ENCODE measurements at places on chromosomes 2 and 18. TPM values are rescaled to one million over a fixed set of nuclear protein-coding genes. Genes with fewer than 3 reads are reported as not detected.

DNA sequence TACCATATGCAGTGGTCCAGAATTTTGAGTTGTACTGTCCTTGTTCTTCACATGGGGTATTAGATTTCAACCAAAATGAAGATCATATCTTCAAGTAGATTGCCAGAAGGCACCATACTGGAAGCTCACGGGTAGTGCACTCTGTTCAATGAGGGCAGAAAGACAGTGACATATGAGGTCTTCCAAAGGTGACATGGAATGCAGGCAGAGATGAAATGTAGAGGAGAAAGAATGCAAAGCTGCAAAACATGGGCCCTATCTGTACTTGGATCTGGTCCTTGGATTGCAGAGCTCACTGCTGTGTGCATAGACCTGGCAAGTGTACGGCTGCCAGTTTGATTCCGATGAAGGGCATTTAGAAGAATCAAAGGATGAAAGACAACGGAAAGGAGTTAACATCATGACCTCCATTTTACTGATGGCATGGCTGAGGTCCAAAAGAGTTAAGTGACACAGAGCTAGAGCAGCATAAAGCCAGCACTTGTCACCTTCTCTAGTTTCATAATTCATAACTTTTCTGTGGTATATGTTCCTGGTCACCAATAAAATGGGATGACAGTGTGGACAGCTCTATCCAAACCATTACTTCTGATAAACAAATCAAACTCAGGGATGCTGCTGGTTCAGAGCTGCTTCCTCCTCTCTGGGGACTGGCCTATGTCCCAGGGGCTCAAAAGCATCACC, 64.7 kb downstream of the BCL2 start:
- peaks cover 75% of the 10 kb centered on the region for H3K36me3 ChIP-seq
- peaks cover 63% of the 10 kb centered on the region for H3K4me1 ChIP-seq
- H3K27me3 ChIP-seq = no peaks in the 10 kb centered on the region
- H3K27ac ChIP-seq = peak overlapping the region; percentile 47

Gene SFT2D3
- total RNA-seq = 4.4 TPM

DNA sequence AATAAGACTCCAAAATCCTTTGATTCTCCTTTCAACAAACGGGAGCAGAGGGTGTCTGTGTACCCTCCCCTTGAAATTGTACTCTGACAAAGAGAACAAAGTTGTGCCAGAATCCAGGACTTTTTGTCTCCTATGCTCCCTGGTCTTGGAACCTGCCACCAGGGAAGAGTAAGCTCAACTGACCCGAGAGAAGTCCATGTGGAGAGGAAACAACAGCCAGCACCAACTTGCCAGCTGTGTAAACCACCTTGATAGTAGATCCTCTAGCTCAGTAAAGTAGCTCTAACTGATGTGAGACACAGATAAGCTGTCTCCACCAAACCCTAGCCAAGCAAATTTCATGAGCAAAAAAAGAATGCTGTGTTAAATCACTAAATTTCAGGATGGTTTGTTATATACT, 46.9 kb downstream of the LNPK start:
- no peak for DNase-seq
- H3K4me1 ChIP-seq = peaks cover 2% of the 10 kb centered on the region
- peaks cover 63% of the 10 kb centered on the region for H3K36me3 ChIP-seq
- no peak overlapping the region for H3K27ac ChIP-seq
- H3K4me3 ChIP-seq = no peak overlapping the region

Gene SLC5A7
- not detected for total RNA-seq

DNA sequence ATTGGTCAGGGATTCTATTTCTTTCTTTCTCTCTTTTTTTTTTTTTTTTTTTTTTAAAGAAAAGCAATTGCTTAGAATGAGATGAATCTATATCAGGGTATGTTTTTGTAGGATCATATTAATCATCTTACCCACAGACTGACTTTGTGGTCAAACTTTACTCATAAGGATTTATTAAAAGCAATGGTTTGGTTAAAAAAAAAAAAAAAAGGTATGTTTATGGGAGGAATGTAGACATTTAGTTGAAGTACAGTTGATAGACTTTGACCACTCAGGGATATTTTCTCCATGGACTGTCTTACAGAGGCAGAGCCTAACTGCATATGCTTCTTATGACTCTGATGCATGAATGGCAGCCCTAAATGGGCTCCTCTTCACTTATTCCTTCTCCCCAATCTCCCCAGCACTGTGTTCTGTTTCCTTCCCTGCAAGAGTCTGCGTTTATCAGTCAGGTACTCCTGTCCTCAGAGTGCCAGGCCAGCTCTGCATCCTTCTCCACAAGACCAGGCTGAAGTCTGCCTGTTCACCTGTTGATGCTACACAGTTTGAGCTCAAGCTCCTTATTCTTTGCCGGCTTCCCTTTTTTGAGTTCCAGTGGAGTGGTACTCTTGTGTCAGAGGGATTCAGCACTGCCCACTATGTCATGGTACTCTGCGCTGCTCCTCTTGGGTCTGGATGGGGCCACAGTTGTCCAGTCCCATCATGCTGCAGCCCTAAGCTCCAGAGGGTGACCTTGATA, 24.3 kb downstream of the CRIM1 start:
- H3K27ac ChIP-seq = no peak overlapping the region
- peaks cover 5% of the 10 kb centered on the region for H3K27me3 ChIP-seq
- no peak for DNase-seq
- peaks cover 11% of the 10 kb centered on the region for H3K4me1 ChIP-seq

DNA sequence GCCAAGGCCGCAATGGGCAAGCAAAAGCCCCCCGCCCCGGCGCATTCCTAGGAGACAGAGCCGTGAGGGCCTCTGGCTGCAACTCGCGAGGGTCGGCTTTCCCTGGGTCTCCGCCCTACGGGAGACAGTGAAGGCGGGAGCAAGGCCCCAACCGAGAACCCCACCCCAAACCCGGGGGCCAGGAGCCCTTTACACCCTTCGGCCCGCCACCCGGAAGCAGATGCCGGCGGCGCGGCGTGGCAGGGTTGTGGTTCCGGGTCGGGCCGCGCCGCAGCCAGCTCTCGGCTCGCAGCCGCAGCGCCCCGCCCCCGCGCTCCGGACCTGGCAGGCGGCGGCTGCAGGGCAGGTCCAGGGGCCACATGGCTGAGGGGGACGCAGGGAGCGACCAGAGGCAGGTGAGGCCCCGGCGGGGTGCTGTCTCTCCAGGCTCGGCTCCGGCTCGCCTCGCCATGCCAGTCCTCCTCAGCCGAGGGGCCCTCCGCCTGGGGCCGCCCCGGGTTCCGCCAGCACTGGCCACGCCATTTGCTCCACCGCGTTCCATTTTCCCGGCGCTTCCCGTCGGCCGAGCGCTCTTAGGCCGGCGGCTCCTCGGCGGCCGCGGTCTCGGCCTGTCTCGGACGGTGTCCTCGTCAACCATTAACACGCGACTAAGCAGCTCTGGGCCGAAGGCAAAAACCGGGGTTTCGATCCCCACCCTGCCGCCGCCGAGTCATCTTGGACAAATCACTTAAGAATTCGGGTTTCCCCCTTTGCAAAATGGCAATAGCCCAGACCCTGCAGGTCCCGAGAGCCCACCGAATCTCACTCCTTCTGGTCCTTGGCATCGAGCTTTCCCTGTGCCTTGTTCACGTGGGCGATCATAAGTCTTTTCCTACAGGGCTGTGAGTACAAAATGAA, at the start of gene IMPACT:
IMPACT (plus strand) TSS at position 273 of the 897 bp plus-strand sequence; CDS start at position 360, 87 bp downstream.
- peaks cover 16% of the 10 kb centered on the region for H3K4me1 ChIP-seq
- peaks cover 24% of the 10 kb centered on the region for H3K36me3 ChIP-seq
- peak; percentile 85 for DNase-seq

Gene TRIP12
- total RNA-seq = 262 TPM

Gene MREG
- 12.1 TPM for total RNA-seq

DNA sequence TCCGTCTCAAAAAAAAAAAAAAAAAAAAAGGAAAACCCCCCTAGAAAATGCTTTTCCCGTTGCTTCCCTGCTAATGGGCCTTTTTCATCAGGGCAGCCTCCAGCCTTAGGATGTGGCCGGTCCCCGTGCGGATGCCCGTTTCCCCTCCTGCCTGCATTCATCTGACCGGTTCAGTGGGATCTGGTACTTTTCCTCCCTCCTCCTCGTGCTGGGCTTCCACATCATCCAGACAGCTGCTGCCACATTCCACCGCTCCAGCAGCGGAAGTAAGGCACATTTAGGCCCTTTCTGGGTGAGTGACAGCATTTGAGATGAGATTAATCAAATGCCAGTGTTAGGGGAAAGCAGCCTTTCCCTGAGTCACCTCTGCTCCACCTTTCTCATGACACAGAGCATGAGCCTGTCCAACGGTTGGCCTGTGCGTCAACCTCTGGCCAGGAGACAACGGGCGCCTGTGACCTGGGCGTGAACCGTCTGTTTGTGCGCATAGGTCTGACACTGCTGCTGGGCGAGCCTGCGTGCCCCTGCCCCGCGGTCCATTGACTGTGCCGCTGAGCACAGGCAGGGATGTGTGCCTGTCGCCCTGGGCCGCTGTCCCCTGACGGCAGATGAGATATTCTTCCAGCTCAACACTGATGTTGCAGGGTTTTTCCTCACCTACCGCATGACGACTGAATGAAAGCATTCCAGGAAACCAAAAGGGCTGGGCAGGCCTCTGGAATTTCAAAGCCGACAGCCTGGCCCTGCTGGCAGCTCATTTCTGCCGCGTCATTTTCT, 174.0 kb downstream of the TGIF1 start:
- DNase-seq = peak; percentile 35
- peaks cover 3% of the 10 kb centered on the region for H3K27me3 ChIP-seq
- peak overlapping the region; percentile 59 for H3K4me3 ChIP-seq
- no peaks in the 10 kb centered on the region for H3K36me3 ChIP-seq

Gene DLGAP1
- not detected for total RNA-seq

DNA sequence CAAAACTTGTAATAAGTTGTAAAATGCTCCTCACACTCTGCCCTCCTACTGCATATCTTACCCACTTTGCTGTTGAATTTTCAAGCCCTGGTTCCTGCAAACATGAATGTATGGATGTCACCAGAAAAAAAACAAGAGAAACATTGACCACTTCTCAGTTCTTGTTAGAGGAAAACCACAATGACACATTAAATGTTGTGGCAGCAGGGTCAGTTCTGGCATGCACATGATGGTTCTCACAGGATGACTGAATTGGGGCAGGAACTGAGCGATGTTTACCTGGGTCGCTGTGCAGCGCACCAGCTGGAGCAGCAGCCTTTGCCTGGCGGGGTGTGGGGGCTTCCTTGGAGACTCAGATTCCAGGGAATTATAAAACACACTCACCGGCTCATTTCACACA, 14.0 kb upstream of the PRKCE start:
- H3K27me3 ChIP-seq = peaks cover 18% of the 10 kb centered on the region
- no peaks in the 10 kb centered on the region for H3K4me1 ChIP-seq
- no peak overlapping the region for H3K4me3 ChIP-seq
- no peak for DNase-seq

Gene PLEKHH2
- total RNA-seq = 0.64 TPM

Gene GREB1L
- not detected for total RNA-seq

Data from activated naive CD8-positive, alpha-beta T cell treated with anti-CD3 and anti-CD28 coated beads for 36 hours (primary cell).